ENCODE measurements at places on chromosomes 1 and 21. TPM values are rescaled to one million over a fixed set of nuclear protein-coding genes. Genes with fewer than 3 reads are reported as not detected.
A peak's percentile ranks its signal among the peaks of the same experiment; 100 is the strongest.

DNA sequence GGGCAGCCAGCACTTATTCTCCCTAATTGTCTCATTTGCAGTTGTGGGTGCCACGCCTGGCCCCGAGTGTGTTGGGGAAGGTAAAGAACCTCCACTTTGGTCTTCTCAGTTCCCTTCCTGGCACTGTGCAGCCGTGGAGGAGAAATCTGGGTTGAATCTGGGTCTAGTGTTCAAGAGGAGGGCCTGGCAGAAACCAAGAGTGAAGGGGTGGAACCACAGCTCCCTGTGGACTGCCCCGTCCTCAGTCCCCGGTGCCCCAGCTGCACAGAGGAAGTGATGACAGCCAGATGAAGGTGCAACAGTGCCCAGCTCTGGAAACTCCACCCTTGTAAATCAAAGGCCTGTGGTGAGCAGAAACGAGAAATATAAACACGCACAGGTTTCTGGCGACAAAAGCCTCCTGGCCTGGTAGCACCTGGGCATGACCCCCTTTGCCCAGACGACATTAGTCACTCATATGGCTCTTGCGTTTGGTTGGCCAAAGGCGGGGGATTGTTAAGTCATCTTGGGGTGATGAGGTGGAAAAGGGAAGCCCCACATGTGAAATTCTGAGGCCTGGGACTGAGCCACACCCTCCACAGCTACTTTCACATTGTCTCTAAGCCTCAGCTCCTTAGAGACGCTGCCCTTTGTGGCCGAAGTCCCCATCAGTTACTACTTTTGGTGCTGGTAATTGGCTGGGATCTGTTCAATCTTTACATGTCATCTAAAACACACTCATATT is 4.2 kb upstream of the ECE1 start:
- ATAC-seq: no peak

DNA sequence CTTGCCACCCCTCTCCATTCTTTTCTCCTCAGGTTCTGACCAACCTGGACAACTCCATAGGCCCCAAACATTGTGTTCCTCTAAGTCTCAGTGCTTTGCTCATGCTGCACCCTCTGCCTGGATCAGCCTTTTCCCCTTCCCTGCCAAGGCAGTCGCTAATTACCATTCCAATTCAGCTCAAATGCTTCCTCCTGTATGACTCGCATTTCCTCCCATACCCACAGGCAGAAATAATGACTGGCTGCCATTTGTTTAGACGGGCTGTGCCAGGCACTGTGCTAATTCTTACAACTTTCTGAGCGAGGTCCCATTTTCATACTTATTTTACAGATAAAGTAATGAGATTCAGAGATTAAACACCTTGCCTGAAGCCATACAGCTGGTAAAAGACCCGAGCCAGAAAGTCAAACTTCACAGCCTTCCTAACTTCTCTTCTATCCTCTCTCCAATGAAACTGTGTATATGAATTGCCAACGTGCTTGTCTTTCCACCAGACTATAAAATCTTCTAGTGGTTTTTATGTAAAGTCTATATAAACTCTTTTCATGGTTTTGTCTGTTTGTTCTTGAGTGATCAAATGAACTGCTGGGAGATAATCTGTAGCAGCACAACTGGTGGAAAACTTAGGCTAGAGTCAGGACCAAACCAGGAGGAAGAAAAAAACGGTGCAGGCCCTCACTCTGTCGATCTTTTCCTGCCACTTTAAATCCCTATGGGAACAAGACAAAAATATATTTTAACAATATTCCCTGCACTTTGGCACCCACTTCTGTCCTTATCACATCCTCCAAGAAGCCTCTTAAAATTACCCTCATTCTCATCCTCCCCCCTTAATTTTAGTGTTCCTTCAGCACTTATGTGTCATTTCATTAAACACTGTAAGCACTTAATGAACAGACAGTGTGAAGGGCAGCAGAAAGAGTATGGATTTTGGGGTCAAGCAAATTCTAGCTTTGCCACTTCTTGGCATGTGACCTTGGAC is 33.7 kb downstream of the RAB3B start:
- no peak for ATAC-seq

DNA sequence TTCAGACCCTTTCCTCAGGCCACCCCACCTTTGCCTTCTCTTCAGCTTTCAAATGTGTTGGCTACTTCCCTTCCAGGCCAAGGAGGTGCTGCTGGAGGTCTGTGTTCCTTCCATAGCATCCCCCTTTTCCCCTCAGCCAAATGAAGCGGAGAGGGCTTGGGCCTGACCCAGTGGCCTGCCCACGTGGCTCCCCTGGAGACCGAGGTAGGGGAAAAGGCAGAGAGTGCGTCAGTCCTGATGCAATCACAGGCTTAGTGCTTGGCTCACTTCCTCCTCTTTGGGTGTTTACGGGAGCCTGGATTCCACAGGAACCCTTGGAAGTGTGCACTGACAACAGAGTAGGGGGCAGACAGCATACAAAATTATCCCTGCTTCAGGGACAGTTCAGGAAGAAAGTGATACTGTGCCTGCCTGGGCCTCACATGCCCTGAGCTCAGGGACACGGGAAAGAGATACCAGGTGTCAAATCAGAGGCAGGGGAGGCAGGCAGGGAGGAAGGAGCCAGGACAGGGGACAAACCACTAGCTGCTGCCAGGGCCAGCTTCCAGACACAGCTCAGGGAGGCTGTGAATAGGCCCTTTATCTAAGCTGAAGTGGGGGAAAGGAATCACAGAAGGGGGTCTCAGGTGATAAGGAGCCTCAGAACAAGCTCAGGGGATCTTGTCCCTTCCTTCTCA is 16.6 kb upstream of the PTP4A2 start:
- peak; percentile 47 for ATAC-seq

DNA sequence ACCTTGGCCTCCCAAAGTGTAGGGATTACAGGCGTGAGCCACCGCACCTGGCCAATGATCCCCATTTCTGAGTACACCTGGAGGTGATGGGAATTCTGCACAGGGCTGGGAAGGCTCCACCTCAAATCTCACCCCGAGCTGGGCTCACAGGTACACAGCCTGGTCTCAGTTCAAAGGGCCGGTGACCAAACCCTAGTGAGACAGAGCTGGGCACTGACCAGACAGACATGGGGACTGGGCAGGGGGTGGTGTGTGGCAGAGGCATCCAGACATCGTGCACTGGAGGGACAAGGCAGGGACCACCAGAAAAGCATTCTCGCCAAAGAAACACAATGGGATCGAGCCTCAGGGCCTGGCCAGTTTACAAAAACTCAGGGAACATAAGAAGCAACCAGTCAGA is 17.2 kb downstream of the LSS start:
- ATAC-seq: no peak

- ATAC-seq: no peak
These were observed 16.5 kb downstream of the PTCH2 start for GRCh38 chr1:44826375-44827196.

GRCh38 chr1:110165761-110166231 is 15.5 kb downstream of the SLC6A17 start:
- ATAC-seq: no peak

GRCh38 chr1:36285443-36286101 is 20.6 kb upstream of the SH3D21 start:
- peak; percentile 70 for ATAC-seq

DNA sequence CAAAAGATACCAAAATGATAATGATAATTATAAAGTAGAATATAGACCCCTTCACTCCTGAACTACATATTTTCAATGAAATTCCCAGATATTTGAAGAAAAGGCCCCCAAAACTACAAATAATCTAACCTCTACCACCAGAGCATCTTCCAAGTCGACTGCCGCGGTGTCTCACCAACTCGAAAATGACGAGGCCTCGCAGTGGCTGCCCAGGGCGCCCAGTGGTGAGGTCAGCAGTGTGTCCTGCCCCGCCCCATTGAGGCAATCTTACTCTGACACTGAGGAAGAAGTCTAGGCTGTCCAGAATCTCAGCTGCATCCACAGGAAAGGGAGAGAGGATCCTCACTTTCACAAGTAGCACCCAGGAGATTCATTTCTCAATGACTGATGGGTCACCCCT is 5.2 kb downstream of the DUSP10 start:
- no peak for ATAC-seq

DNA sequence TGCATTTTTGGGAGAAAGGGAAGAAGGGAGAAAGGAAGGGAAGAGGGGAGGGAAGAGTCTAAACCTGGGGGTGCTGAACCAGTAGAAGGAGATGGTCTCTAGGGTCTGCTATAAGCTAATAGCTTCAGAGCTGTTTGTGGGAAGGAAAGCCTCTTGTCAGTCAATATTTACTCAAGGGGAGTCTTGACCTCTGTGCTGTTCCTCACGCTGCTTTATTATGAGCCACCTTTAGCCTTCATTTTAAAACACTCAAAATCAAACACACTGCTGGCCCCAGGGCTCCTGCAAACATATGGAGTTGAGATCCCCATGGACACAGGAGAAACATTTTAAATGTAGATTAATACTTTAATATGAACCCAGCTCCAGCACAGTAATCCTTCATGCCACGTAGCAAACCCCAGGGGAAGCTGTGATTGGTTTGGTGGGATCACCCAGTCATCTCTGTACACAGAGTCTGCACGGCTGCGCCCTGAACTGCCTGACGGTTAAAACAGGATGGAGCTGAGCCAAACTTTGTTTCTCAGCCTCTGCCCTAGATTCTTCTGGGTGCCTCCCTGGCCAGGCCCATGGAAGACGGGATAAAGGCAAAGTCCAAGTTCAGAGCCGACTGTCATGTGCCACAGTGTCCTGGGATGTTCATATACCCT is 40.2 kb upstream of the VWA5B1 start:
- peak; percentile 86 for ATAC-seq

DNA sequence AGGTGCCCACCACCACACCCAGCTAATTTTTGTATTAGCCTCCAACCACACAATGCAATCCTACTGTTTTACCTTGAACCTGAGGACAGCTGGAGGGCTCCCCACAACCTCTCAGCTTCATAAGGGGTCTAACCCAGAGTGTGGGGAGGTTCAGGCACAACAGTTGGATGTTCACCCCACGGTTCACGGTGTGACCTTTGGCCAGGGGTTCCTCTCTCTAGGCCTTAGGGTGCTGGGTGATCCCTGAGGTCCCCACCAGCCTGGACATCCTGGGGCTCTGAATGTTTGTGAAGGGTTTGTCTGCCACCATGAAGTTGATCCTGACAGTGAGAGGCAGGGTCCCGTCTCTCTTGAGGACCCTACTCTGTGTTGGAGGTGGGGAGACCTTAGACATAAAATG is 3.9 kb downstream of the ACOT11 start:
- no peak for ATAC-seq

- no peak for ATAC-seq
These were observed 58.4 kb downstream of the NTMT2 start for GRCh38 chr1:170204121-170204520.

DNA sequence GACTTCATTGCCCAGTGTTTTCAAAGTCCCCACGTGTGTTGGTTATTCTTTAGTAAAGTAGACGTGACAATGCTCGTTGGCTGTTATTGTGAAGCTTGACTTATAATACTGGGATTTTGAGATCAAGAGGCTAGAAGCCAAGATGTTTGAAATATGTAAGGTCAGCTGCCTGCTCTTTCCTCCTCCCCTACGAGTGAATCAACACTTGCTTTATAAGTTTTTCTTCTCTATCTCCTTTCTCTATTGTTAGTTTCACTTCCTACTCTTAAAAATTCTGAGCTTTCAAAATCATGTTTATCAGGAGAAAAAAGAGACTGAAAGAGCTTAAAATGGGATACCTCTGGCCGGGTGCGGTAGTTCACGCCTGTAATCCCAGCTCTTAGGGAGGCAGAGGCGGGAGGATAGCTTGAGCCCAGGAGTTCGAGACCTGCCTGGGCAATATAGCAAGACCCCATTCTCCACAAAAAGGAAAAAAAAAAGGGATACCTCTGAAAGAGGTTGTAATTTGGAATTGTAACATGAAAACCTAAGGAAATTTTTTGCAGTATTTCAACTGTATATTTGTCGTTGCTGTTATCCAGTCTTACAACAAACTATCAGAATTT is 72.0 kb downstream of the EPB41 start:
- no peak for ATAC-seq

DNA sequence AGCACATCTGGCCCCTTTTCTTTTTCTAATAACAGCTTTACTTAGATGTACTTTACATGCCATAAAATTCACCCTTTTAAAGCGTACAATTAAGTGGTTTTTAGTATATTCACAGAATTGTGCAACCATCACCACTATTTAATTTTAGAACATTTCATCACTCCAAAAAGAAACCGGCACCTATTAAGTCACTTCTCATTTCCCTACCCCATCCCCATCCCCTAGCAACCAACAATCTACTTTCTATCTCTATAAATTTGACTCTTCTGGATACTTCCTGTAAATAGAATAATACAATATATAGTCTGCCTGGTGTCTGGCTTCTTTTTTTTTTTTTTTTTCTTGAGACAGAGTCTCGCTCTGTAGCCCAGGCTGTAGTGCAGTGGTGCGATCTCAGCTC is 59.5 kb upstream of the ENAH start:
- ATAC-seq: no peak

DNA sequence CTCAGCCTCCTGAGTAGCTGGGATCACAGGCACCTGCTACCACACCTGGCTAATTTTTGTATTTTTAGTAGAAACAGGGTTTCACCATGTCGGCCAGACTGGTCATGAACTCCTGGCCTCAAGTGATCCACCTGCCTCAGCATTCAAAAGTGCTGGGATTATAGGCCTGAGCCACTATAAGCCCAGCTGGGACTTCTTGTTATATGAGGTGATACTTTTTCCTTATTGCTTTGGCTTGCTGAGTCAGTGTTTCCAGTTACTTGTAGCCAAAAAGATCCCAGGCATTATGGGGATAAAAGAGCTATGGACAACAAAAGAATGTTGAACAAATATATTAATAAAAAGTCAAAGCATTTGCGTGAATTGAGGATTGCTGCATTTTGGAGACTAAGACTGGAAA is 69.9 kb upstream of the LPGAT1 start:
- no peak for ATAC-seq

- no peak for ATAC-seq
These were observed 82.4 kb upstream of the GPR88 start for GRCh38 chr1:100455478-100456072.

DNA sequence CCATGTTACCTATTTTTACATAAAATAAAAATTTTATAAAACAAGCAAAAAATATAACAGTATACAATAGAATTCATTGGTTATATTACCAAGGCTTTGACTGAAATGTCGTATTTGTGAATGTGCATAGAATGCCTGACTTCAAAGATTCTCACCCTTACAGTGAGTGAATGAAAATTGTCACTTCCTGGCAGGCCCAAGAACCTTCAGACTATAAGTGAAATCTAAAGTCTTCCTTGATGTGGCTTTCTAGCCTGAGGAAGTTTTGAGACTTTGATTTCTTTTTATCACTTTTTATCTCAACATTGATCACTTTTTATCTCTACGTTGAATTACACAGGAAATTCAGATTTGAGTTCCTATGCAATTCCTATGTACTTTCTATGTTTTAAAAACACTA is 104.7 kb upstream of the KIAA0040 start:
- no peak for ATAC-seq

OR2L8 gene
- total RNA-seq: not detected

OR10J1 gene
- total RNA-seq: 0.21 TPM

MFSD2A gene
- total RNA-seq: 23.9 TPM

S100A2 gene
- 1.0 TPM for total RNA-seq

APCS gene
- not detected for total RNA-seq
